ENCODE measurements at places on chromosomes 2 and 18. TPM values are rescaled to one million over a fixed set of nuclear protein-coding genes. Genes with fewer than 3 reads are reported as not detected.

Gene DNER
- total RNA-seq, result not detected

Gene PSMA8
- 1.2 TPM for total RNA-seq

Gene PID1
- not detected for total RNA-seq

- no peaks in the 10 kb centered on the region for H3K27me3 ChIP-seq
- H3K4me1 ChIP-seq, result peaks cover 5% of the 10 kb centered on the region
- H3K4me3 ChIP-seq, result no peak overlapping the region
- H3K36me3 ChIP-seq, result peaks cover 20% of the 10 kb centered on the region
Measured at GRCh38 chr2:240125742-240126141, 10.4 kb downstream of the COPS9 start.

Gene ST6GAL2
- not detected for total RNA-seq

Gene ARHGEF33
- 0.25 TPM for total RNA-seq

Gene SMC6
- 30.3 TPM for total RNA-seq

DNA sequence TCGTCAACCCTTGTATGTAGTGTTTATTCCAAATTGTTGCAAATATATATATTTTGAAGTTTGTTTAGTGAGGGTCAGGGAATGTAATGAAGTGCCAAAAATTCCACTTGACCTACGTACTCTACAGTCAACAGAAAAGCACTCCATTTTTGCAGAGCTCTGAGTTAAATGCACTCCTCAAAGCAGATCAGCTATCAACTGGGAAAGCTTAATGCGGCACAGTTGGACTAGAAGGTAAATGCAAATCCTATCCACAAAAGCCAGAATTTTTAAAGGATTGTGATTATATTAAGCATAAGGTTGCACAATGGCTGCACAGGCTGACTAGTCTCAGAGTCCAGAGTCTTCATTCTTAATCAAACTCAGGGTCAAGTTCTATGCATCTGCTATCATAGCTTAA, 577.1 kb downstream of the ARHGAP15 start:
- H3K27ac ChIP-seq, result no peak overlapping the region
- H3K36me3 ChIP-seq, result peaks cover 80% of the 10 kb centered on the region
- DNase-seq, result no peak
- H3K4me3 ChIP-seq, result no peak overlapping the region
- H3K4me1 ChIP-seq, result peaks cover 23% of the 10 kb centered on the region

DNA sequence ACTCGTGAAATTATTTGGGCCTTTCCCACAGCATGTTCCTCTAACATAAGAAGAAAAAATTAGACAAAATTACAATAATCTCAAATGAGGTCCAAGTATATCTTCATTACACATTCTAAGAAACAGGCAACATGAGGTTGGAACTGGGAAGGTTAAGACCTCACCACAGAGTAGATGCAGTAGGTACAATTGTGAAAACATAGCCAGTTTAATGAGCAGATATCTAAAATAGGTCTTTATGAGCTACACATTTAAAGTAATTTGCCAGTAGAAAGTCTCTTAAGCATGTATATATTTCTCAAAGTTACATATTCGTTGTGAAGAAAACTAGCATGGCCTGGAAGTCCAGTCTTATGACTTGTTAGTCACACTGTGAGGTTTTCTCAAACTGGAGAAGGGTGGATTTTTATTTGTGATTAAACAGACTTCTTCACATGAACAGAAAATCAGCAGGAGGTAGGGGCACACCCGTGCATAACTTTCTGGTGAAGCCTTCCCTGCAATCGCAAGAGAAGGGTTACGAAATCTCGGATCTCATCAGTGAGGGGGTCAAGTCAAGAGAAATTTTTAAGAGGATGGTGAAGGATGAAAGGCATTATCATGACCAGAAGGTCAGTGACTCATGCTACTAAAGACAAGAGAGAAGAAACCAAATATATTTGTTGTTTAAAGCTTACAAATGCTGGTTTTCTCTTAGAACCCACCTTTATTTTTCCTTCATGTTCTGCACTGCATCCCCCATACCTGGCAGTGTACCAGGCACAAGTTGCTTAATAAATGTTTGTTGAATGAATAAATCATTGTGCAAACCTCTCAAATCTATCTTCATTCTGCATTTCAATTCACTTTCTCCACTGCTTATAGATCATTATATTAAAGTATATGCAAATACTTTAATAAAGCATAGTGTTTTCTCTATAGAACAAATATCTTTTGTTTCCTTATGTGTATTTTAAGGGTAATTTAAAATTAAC, 5.1 kb upstream of the RAB27B start:
- peaks cover 47% of the 10 kb centered on the region for H3K27me3 ChIP-seq
- no peak for DNase-seq
- no peak overlapping the region for H3K4me3 ChIP-seq
- peaks cover 8% of the 10 kb centered on the region for H3K4me1 ChIP-seq
- no peaks in the 10 kb centered on the region for H3K36me3 ChIP-seq

Gene CPO
- not detected for total RNA-seq

Gene BUB1
- total RNA-seq, result 68.4 TPM

DNA sequence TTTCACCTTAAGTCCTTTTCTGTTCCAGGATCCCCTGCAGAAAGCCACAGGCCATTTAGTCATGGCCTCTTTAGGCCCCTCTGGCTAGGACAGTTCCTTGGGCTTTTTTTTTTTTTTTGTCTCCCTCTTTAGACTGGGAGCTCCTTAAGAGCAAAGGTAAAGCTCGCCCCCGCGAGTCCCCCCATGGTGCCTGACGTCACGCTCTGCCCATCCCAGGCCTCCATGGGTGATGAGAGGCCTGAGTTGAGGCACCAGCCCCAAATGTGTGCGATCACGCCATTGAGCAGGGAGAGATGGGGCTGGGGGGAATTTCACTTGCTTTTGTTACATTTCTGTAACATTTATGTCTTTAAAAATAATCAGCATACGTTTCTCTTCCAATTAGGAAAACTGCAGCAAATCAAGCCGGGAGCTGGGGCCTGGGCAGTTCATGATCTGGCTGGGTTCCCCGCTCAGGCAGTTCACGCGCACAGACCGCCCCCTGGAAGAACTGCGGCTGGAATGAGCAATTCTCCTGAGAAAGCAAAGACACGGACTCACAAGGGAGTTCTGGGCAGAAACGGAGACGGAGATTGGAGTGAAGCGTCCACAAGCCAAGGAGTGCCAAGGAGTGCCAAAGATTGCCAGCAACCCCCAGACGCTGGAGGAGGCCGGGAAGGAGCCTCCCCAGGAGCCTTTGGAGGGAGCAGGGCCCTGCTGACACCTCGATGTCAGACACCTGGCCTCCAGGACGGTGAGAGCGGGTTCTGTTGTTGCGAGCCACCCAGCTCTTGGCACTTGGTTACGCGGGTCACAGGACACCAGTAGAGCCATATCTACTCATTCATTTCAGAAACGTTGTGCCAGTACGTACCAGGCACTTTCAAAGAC, 108.4 kb upstream of the ODC1 start:
- no peak overlapping the region for H3K4me3 ChIP-seq
- H3K36me3 ChIP-seq, result peaks cover 3% of the 10 kb centered on the region
- no peak for DNase-seq

- H3K4me3 ChIP-seq, result no peak overlapping the region
- no peak overlapping the region for H3K27ac ChIP-seq
- no peak for DNase-seq
- H3K36me3 ChIP-seq, result no peaks in the 10 kb centered on the region
Measured at GRCh38 chr2:67880291-67880761, 182.5 kb downstream of the C1D start.

DNA sequence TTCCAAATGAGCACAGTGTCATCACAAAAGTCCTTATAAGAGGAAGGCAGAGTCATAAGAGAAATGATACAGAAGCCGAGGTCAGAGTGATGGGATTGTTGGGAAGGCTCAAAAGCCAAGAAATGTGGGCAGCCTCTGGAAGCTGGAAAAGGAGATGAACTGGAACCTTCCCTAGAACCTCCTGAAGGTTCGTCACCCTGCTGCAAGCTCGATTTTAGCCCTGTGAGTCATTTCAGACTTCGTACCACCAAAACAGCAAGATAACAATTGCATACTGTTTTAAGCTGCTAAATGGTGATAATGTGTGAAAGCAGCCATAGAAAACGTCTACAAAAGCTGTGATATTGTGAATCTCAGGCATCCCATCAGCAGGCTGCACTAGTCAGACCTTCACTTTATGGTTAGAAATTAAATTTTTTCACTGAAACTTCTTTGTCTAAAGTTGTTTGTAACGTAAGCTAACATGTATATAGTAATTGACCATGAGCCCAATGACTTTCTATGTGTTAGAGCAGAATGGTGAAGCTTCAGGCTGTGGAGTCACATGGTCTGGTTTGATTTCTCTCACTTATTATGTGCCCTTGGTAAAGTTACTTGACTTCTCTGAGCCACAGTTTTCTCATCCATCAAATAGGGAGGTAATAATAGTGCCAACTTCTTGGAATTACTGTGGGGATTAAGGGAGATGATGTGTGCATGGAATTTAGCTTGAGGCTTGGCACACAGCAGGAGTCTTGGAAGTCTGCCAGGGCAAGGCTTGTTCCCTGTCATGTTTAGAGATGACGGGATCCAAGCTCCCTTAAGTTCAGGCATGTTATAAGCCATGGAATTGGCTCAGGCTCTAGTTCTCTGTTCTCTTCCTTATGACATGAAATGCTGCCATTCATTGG, 132.0 kb upstream of the CCDC195 start:
- no peak overlapping the region for H3K27ac ChIP-seq
- no peak overlapping the region for H3K4me3 ChIP-seq
- peaks cover 90% of the 10 kb centered on the region for H3K36me3 ChIP-seq
